ENCODE measurements at places on chromosomes 16 and 17. TPM values are rescaled to one million over a fixed set of nuclear protein-coding genes. Genes with fewer than 3 reads are reported as not detected.

DNA sequence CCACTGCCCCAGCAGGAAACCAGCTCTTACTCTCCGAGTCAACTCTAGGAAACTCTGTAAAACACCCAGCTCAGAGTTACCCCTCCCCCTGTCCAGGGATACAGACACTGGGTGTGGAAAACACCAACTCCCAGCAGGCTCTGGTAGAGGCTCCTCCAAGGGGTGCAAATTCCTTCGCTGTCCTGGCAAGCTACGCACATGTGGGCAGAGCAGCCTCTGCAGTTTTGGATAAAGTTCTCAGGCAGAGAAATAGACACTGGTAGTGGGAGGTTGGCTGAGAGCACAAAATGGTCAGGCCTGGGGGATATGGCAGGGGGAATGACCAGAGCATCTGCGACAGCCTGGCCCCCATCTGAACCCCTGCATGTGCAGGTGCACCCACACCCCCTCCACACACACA, 146.9 kb upstream of the SDK2 start:
- no peak for DNase-seq
- H3K36me3 ChIP-seq = no peaks in the 10 kb centered on the region
- H3K4me3 ChIP-seq = no peak overlapping the region
- H3K27ac ChIP-seq = no peak overlapping the region
- H3K4me1 ChIP-seq = peaks cover 58% of the 10 kb centered on the region
- peaks cover 13% of the 10 kb centered on the region for H3K27me3 ChIP-seq

GRCh38 chr16:42069-42457, 11.3 kb downstream of the POLR3K start:
- peaks cover 14% of the 10 kb centered on the region for H3K36me3 ChIP-seq
- H3K4me1 ChIP-seq = peaks cover 26% of the 10 kb centered on the region
- H3K27me3 ChIP-seq = no peaks in the 10 kb centered on the region

Gene PSMD12
- 71.7 TPM for total RNA-seq

Gene B4GALNT2
- total RNA-seq = not detected

DNA sequence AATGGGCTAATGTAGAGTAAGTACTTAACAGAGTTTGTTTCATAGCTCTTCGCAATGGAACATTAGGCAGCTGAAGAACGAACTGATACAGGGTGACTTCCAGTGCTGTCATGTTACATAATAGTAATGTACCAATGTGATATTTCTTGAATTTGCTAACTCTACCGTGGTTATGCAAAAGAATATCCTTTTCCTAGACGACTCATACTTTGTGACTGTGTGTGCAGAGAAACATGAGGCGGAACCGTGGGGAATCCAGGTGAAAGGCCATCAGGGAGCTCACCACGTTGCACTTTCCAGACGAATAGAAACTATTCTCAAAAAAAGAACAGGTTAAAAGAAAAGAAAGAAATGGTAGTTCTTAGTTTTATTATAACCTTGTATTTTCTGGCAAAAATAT, 13.2 kb downstream of the NOB1 start:
- no peaks in the 10 kb centered on the region for H3K27me3 ChIP-seq
- DNase-seq = no peak
- H3K4me1 ChIP-seq = peaks cover 11% of the 10 kb centered on the region
- no peak overlapping the region for H3K4me3 ChIP-seq

Gene DUSP14
- 33.5 TPM for total RNA-seq

GRCh38 chr17:45430006-45430737, 2.5 kb downstream of the ARHGAP27 start:
- peaks cover 57% of the 10 kb centered on the region for H3K4me1 ChIP-seq
- 0 out of 2 replicates have a peak overlapping the region, but pooled peaks have one; percentile 50 for H3K4me3 ChIP-seq
- no peak overlapping the region for H3K27ac ChIP-seq
- no peaks in the 10 kb centered on the region for H3K36me3 ChIP-seq
- H3K27me3 ChIP-seq = peaks cover 43% of the 10 kb centered on the region

- no peak overlapping the region for H3K4me3 ChIP-seq
- peaks cover 24% of the 10 kb centered on the region for H3K4me1 ChIP-seq
- H3K36me3 ChIP-seq = no peaks in the 10 kb centered on the region
- peak; percentile 97 for DNase-seq
- peak overlapping the region; percentile 72 for H3K27ac ChIP-seq
These were observed 297.4 kb downstream of the CNTNAP4 start for GRCh38 chr16:76574651-76575050.

DNA sequence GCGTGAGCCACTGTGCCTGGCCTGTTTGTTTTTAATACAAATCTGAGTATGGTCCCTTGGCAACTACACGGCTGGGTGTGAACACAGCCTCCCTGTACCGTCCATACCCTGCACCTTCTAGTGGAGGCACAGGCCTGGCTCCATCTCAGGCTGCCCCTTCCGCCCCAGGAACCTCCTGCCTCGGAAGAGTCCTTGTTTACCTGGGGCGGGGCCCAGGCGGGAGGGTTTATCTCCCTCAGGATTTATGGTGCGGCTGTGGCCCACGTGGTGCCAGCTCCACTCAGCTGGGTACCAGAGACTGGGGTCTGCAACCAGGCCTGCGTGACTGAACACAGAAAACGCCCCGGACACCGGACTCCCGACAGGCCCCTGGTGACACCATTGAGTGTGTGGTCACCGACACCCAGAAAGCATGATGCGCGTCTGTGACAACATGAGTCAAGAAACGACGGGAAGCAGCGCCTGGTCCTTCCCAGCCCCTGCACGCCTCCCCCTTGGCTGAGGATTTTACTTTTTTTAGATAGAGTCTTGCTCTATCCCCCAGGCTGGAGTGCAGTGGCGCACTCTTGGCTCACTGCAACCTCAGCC, 19.0 kb downstream of the UNKL start:
- H3K36me3 ChIP-seq = peaks cover 2% of the 10 kb centered on the region
- no peaks in the 10 kb centered on the region for H3K4me1 ChIP-seq
- H3K4me3 ChIP-seq = no peak overlapping the region
- H3K27ac ChIP-seq = no peak overlapping the region
- DNase-seq = no peak

- no peaks in the 10 kb centered on the region for H3K27me3 ChIP-seq
- no peaks in the 10 kb centered on the region for H3K36me3 ChIP-seq
- no peak overlapping the region for H3K4me3 ChIP-seq
- no peak overlapping the region for H3K27ac ChIP-seq
These were observed 32.6 kb upstream of the CORO6 start for GRCh38 chr17:29655323-29655722.

DNA sequence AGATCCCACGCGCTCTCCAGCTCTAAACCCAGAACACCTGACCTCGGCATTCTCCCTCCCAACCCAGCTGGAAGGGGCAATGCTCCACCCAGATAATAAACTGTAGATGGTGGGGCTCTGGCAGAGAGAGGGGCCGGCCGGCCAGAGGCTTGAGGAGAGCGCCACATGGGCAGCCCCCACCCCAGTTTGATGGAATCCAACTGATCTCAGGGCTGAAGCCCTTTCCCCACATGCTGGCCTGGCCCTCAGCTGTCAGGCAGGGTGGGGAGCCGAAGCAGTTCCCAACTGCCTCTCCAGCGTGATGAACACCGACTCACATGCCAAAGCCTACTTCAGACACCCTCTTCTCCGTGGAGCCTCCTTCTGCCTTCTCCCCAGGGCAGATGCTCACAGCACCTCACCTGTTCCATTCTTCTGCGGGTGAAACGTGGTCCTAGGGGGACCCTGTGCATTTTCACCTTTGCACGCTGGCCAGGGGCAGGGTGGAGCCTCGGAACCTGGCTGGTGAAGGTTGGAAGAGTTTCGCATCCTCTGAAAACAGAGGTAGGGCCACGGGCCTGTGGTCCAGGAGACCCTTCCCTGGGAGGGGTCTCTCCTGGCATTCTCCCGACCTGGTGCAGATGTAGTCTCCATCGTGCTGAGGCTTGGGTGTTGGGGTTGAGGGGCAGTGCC, 65.7 kb upstream of the ZNF469 start:
- H3K27me3 ChIP-seq = peaks cover 9% of the 10 kb centered on the region
- no peak for DNase-seq
- H3K36me3 ChIP-seq = no peaks in the 10 kb centered on the region
- H3K4me3 ChIP-seq = no peak overlapping the region
- peaks cover 29% of the 10 kb centered on the region for H3K4me1 ChIP-seq
- H3K27ac ChIP-seq = no peak overlapping the region

DNA sequence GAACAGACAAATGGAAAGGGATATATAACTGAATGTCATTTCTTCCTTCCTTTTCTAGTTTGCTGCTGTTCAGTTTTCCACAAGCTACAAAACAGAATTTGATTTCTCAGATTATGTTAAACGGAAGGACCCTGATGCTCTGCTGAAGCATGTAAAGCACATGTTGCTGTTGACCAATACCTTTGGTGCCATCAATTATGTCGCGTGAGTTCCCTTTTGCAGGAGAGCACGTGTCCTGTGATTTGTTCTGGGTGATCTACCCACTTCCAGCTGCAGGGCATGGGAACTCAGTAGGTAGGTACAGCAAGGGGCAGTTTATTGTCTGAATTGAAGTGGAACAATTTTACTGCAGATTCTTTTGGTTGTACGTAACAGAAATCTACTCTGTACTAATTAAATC, 8.8 kb downstream of the ITGAL start:
- H3K4me3 ChIP-seq = no peak overlapping the region
- H3K4me1 ChIP-seq = peaks cover 22% of the 10 kb centered on the region
- H3K36me3 ChIP-seq = no peaks in the 10 kb centered on the region
- no peak for DNase-seq
- H3K27ac ChIP-seq = no peak overlapping the region

Gene KSR1
- total RNA-seq = 8.0 TPM

Gene PRAC1
- not detected for total RNA-seq

Gene ZG16
- total RNA-seq = 0.07 TPM

Data from HepG2 (cell line).